ENCODE measurements at places on chromosomes 4 and X.
A peak's percentile ranks its signal among the peaks of the same experiment; 100 is the strongest.

GRCh38 chr4:7398104-7398423, 36.7 kb downstream of the PSAPL1 start:
- DNase-seq: no peak

DNA sequence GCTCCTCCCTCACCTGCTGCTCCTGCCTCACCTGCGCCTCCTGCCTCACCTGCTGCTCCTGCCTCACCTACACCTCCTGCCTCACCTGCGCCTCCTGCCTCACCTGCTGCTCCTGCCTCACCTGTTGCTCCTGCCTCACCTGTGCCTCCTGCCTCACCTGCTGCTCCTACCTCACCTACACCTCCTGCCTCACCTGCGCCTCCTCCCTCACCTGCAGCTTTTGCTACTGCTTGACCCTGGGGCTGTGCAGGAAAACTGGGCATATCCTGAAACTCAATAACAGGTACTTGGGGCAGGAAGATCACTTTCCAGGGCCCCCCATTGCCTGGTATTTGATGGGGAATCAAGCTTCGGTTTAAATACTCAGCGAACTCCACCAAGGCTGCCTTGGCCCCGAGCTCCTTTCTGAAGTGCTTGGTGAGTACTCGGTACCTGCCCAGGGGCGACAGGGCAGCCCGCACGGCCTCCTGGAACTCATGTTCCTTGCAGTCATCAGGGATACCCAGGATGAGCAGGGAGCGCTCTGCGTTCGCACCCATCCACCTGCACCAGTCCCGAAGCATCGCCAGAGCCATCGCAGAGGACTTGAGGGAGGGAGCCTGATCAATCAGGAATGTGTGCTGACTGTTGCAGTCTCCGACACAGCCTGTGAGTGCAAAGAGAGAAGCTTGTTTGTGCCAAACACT, 2.7 kb downstream of the PNMA6E start:
- DNase-seq: no peak

DNA sequence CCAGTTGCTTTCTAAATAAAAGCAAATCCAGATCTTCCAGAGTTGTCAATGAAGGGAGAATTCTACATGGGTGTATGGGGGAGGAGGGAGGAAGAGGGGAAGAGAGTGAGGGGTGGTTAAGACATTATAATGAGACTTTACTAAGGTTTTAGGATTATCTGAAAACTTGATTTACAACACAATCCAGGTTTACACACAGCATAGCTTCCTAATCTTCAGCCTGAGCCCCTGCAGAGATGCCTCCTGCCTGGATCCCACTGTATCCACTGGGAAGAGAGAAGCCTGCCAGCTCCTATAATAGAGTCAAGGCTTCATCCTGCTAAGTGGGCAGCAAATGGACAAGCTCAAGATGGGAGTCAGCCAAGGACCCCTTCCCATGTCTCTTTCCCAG, 85.6 kb upstream of the KIT start:
- DNase-seq: no peak

DNA sequence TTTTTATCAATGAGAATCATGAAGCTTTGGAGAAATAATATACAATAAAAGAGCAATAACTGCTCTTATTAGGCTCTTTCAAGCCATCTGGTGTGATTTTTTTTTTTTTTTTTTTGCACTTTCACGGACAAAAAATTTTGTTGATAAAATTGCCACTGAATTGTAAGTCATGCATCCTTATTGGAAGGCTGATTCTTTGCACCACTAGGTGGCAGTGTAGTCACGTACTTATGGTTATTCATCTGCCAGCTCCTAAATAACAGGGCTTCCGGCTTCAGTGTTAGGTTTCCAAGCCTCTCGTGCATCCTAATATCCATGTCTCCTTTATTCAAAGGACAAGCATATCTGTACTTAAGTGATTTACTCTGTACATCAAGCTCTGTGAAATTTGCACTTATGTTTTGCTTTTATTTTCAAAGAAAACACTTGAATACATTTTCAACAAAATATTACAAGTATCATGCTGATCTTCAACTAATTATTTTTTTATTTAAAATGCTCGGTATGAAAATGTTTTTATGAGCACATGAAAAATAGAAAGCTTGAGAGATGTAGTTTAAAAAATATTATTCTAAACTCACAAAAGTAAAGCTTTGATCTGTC, 1578.3 kb upstream of the TENM3 start:
- DNase-seq: no peak

GRCh38 chr4:10963958-10964703, 279.6 kb upstream of the CLNK start:
- DNase-seq: no peak

- DNase-seq: no peak
Measured at GRCh38 chr4:144204431-144204830, 63.9 kb upstream of the GYPA start.

- DNase-seq: no peak
Measured at GRCh38 chrX:106874075-106874474, 29.1 kb downstream of the RIPPLY1 start.

DNA sequence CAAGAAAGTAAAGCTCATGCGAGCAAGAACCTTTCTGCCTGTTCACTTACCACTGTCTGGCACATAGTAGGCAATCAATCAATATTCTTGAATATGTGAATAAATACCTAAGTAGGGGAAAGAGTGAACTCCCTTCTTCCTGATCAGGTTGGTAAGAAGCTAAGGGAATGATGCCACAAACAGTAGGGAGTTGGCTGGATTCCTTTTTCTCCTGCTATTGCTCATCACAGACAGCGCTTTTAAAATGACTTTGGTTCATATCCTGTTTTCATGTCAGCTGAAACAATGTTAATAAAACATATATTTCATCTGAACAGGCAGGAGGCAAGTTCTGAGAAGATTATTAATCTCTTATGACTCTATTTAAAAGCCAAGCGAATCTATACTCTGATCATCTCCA, 99.2 kb downstream of the NSUN7 start:
- no peak for DNase-seq

- DNase-seq: no peak
Measured at GRCh38 chr4:76001700-76002099, 5.6 kb downstream of the CXCL9 start.

GRCh38 chrX:63959975-63960374, 175.0 kb upstream of the ARHGEF9 start:
- DNase-seq: no peak

- DNase-seq: no peak
Measured at GRCh38 chrX:30910124-30910860, 21.2 kb upstream of the TAB3 start.

- no peak for DNase-seq
Measured at GRCh38 chrX:119573840-119574393, 446 bp upstream of the UBE2A start.

DNA sequence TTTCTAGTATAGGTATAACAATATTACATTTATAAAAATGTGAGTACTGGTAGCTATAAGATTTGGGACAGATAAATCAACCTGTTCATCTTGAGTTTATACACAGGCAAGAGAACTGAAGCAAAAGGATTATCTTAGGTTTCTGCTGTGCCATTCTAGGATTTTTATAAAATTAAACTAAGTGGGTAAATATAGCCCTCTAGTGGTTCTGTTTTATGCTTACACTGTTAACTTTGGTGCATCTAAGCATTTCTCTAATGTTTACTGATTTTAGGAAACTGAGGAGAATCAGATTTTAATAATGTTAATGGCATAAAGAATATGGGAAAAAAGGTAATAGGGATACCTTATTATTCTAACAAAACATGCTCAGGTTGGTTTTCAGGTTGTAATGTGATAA, 1.1 kb upstream of the RRH start:
- DNase-seq: no peak

DNA sequence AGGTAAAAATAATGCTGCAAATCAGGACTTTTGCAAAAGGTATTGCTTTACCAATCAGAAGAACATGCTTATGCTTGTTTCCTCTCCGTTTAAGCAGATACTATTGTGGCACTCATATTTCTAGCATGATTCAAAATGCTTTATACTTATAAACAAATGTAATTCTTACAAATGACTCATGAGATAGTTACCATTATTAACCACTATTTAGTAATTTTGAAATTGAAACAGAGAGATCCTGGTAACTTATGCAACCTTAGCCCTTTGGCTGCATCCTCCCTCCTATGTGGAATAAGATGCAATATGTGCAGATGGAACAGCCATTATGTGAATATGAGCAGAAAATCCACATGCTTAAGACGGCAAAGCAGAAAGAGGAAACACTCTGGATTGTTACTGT, 164.7 kb downstream of the PCDH18 start:
- no peak for DNase-seq

- DNase-seq: no peak
Measured at GRCh38 chrX:10972706-10973105, 138.4 kb upstream of the HCCS start.

GRCh38 chr4:119337010-119337409, 15.1 kb upstream of the FABP2 start:
- DNase-seq: no peak

- peak; percentile 33 for DNase-seq
Measured at GRCh38 chrX:66074920-66075879, 35.3 kb upstream of the VSIG4 start.

GRCh38 chr4:145881989-145882388, 56.6 kb downstream of the ZNF827 start:
- DNase-seq: no peak

DNA sequence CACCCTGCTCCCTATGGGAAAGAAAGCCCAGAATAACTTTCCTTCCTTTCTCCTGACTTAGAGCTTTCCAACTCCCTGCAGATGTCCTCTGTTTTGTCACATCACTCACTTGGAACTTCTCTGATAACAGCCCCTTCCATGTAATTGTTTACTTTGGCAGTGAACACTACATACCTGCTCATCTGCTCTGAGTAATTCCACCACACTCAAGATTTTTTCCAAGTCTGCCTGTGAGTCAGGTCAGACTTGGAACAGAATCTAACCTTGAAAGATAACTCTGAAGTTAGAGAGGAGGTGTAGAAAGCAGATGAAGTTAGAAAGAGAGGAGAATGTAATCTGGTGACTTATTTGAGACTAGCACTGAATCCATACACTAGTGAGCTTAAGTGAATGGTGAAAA, 7.4 kb downstream of the MAGEB10 start:
- DNase-seq: no peak

DNA sequence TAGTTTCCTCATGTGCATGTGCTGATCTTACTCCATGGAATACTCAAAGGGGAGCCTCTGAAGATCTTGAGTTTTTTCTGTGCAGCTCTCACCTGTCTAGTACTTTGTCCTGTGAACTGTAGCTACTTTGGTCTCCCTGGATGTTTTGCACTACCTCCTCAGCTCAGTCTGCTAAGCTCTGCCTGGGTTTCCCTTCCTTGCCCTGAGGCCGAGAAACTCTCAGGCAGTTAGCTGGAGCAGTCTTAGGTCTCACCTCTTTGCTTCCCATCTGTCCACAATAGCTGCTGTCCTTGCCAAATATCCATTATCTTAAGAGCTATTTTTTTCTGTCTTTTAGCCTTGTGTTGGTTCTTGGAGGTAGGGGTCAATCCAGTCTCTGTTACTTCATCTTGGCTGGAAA, 11.6 kb downstream of the THAP6 start:
- DNase-seq: no peak

- DNase-seq: no peak
Measured at GRCh38 chrX:153441981-153442380, 3.9 kb downstream of the TREX2 start.

DNA sequence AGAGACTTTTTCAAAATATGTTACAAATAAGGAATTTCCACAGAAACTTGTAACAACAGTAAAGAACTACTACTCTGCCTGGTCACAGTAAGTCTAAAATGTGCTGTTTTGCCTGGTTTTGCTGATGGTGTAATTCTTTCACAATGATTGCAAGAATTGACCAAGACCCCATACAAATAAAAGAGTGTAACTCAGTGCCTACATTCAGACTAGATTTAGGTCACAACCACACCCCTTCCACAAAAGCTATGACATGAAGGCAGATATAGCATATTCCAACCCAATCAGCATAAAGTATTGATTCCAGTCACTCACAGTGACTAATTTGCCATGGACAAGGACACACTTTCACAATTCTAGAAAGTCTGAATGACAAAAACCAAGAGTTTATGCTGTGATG, 53.7 kb upstream of the TMPRSS11F start:
- DNase-seq: no peak

Data from activated T-cell treated with anti-CD3 and anti-CD28 coated beads, Interleukin-2, amount 50 U/mL, for 1 hour (primary cell).